ENCODE measurements at places on chromosomes 7 and 10.
A peak's percentile ranks its signal among the peaks of the same experiment; 100 is the strongest.

- no peak overlapping the region for H3K4me3 ChIP-seq
- DNase-seq = no peak
- H3K4me1 ChIP-seq = no peaks in the 10 kb centered on the region
- no peaks in the 10 kb centered on the region for H3K36me3 ChIP-seq
These were observed 188.4 kb downstream of the POLR1F start for GRCh38 chr7:19520392-19520791.

GRCh38 chr7:11203683-11204082 is 230.0 kb downstream of the PHF14 start:
- DNase-seq = no peak
- H3K27ac ChIP-seq = no peak overlapping the region
- no peaks in the 10 kb centered on the region for H3K36me3 ChIP-seq

DNA sequence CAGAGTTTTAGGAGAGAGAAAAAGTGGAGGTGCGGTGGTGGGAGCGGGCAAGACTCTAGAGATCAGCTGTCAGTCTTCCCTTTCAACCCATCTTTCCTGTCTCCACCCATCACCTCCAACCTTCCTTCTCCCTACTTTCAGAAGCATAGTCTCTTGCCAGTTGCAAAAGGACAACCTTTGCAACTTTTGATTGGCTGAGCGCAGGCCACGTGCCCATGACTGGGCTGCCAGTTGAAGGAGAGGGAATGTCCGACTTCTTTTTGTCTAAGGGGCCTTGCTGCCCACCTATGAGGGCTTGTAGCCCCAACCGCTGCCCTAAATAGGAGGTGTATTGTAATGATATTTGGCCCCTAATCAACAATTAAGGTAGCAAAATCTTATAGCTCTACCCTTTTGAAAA is 12.6 kb downstream of the CYP26A1 start:
- H3K36me3 ChIP-seq = peaks cover 2% of the 10 kb centered on the region
- no peak overlapping the region for H3K4me3 ChIP-seq
- DNase-seq = no peak
- peaks cover 31% of the 10 kb centered on the region for H3K4me1 ChIP-seq
- H3K27ac ChIP-seq = no peak overlapping the region

DNA sequence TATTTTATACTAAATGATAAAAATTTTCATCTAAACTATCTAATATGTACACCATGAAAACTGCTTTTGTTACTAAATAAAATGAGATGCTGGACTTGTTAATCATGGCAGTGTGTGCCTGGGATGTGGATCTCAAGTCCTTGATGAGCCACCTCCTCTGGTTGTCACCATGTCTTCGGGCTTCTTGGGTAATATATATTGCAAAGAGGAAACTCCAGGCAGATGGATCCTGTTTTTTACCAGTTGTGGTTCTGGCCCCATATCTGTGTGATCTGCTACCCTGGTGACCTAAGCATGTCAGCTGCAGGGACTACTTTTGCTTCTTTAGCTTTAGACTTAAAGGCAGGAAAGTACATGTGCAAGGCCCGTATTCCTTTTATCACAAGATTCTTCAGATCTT is 46.2 kb downstream of the TMEM60 start:
- no peak overlapping the region for H3K4me3 ChIP-seq
- peaks cover 11% of the 10 kb centered on the region for H3K36me3 ChIP-seq
- H3K27ac ChIP-seq = no peak overlapping the region
- DNase-seq = no peak
- no peaks in the 10 kb centered on the region for H3K27me3 ChIP-seq
- no peaks in the 10 kb centered on the region for H3K4me1 ChIP-seq

DNA sequence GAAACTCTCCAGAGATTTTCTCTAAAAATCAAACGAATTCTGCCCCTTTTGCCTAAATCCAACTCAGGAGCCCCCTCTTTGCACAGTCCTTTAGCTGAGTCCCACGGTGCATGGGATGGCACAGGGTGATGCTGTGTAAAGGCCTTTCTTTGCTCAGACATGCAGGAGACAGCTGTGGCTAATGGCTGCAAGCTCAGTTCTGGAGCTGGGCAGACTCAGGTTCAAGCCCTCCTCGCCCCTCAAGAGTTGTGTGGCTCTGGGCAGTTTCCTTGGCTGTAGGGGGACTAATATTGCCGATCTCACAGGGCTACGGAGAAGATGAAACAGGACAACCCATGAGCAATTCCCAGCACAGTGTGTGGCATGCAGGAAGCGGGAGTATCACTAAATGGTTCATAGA is 42.6 kb downstream of the CLEC2L start:
- H3K36me3 ChIP-seq = no peaks in the 10 kb centered on the region
- no peak overlapping the region for H3K4me3 ChIP-seq
- no peak for DNase-seq
- H3K27ac ChIP-seq = 0 out of 2 replicates have a peak overlapping the region, but pooled peaks have one; percentile 20
- H3K27me3 ChIP-seq = no peaks in the 10 kb centered on the region
- H3K4me1 ChIP-seq = peaks cover 39% of the 10 kb centered on the region

DNA sequence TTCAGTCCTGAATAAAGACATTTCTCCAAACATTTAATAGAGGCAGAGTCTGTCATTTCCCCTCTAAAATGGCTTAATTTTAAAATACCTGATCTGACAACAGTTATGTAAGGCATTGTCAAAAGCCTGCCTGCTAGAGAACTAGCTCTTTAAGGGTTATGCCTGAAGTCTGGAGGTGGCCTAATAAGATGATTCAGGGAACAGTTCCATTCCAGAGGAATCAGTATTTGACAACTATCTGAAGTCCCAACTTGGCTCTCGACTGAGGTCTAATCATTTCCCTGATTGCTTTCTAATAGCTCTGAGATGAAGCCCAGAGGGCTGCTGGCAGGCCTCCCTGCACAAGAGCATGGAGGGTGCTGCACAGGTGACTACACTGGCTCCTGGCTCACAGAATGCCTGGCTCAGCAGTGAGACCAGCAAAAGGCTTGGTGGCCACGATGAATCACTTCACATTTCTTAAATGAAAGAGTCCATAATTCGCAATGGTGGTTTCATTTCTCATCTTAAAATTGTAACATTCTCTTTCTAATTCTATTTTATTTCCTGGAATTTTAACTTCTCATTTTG is 509.6 kb upstream of the POM121L12 start:
- no peaks in the 10 kb centered on the region for H3K4me1 ChIP-seq
- no peak overlapping the region for H3K27ac ChIP-seq
- no peak for DNase-seq
- no peaks in the 10 kb centered on the region for H3K36me3 ChIP-seq
- no peaks in the 10 kb centered on the region for H3K27me3 ChIP-seq
- no peak overlapping the region for H3K4me3 ChIP-seq

DNA sequence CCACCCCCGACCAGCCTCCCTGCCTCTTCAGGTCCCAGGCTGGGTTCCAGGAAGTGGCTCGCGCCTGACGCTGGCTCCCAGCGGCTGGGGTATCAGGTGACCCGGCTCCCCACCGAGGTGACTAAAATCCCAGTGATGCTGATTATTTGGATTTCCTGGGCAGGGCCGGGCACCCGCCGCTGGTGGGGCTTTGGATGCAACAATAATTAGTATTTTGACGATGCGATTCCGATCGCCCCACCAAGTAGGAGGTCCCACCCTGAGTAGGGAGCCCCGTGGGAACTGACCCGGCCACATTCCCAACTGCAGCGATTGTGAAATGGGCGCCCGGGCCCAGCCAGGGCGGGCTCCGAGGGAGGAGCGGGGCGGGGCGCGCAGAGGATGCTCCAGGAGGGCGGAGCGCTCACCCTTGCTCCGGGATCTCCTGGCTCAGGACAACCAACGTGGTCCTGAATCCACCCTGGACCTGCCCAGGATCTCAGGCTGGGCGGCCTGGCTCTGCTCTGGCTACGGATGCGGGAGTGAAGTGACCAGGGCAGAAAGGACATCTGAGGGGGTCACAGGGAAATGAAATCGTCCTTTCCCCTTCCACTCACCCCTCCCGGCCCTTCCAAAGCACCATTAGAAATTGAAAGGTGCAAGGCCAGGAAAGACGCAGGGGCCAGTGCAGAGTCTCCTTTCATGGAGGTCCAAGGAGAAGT is 32.6 kb downstream of the DUSP5 start:
- peak overlapping the region; percentile 65 for H3K4me3 ChIP-seq
- no peaks in the 10 kb centered on the region for H3K27me3 ChIP-seq
- H3K4me1 ChIP-seq = peaks cover 51% of the 10 kb centered on the region
- H3K27ac ChIP-seq = peak overlapping the region; percentile 93

DNA sequence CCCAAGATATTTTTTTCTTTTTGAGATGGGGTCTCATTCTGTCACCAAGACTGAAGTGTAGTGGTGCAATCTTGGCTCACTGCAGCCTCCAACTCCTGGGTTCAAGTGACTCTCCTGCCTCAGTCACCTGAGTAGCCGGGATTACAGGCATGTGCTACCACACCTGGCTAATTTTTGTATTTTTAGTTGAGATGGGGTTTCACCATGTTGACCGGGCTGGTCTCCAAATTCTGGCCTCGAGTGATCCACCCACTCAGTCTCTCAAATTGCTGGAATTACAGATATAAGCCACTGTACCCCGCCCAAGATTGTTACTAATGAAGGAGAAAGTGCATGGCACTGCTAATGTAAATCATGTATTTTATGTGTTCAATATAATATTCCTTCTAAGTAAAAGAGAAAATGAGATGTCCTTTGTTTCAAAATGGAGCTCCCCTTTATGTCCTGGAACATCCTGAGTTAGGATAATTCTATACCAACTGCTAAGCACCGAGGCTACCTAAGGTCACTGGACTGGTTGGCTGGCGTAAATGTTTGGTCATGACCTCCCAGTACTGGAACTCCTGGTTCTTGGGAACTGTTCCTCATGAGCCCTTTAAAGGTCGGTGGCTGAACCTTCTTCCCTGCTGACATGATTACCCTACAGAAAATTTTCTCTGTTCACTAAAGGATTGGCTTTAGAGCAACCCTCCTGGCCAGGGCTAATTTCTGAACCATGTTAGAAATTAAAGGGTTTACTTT is 59.9 kb downstream of the SLC16A9 start:
- no peak overlapping the region for H3K27ac ChIP-seq
- no peak overlapping the region for H3K4me3 ChIP-seq
- H3K4me1 ChIP-seq = peaks cover 12% of the 10 kb centered on the region
- H3K36me3 ChIP-seq = peaks cover 8% of the 10 kb centered on the region
- no peaks in the 10 kb centered on the region for H3K27me3 ChIP-seq

DNA sequence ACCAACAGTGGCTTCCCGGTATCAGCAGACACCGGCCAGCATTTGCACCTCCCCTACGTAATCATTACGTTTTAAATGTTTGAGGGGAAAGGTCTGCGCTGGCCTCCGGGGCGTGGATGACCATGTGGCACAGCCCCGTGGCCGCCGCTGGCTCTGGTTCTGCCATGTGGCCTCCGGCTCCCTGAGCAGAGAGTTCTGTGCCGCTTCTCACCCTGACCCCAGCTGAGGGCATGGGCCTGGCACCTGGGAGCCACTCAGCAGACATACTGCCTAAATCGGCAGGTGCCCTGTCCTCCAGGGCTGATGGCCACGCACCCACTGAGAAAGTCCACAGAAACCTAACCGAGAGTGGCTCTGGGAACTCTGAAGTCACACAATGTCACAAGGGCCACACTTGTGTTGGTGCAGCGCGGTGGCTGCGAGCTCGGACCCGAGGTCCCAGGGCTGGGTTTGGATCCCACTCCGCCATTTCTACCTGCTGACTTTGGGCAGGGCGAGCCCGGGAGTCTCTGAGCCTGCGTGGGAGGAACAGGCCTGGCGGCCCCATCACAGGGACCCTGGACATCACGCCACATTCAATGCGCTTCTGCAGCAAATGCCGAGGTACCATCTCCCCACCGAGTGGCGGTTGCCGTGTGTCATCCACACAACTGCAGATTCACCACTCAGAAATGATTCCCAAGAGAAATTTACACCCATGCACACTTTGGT is 25.3 kb downstream of the CFAP46 start:
- no peaks in the 10 kb centered on the region for H3K4me1 ChIP-seq
- no peak overlapping the region for H3K27ac ChIP-seq
- H3K27me3 ChIP-seq = no peaks in the 10 kb centered on the region
- H3K4me3 ChIP-seq = no peak overlapping the region
- H3K36me3 ChIP-seq = no peaks in the 10 kb centered on the region

DNA sequence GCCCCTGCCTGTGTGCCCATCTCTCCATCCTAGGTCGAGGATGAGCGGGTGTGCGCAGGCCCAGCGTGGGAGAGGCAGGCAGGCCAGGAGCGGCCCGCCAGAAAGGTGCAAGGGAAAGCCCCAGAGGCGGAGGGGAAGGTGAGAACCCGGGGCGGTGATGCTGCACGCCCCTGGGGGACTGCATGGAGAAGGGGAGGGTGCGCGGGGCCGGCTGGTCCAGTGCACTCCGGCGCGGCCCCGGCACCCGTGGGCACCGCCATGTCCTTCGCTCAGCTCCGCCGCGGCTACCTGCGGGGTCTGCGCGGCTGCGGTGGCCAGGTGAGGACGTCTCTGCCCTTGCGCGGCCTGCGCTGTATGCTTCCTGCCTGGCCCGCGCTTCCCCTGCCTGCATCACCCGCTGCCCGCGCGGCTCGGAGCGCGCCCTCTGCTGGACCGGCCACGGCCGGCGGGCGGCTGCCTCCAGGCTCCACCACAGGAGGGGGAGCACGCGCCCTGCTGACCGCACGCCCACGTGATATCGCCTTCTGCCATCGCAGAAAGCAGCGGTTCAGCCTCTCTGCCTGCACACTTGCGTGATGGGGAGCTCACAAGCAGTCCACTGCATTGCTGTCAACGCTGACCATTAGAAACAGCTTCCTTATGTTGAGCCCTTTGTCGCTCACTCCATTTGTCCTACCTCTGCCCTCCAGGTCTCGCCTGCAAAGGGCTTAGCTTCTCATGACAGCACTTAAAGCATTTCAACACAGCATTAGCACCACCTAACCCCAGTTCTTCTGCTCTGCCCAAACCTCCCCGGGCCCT is 73.9 kb downstream of the CXCL12 start:
- H3K4me1 ChIP-seq = peaks cover 23% of the 10 kb centered on the region
- H3K27me3 ChIP-seq = peaks cover 32% of the 10 kb centered on the region
- H3K4me3 ChIP-seq = peak overlapping the region; percentile 50
- DNase-seq = peak; percentile 89
- H3K36me3 ChIP-seq = no peaks in the 10 kb centered on the region
- no peak overlapping the region for H3K27ac ChIP-seq

DNA sequence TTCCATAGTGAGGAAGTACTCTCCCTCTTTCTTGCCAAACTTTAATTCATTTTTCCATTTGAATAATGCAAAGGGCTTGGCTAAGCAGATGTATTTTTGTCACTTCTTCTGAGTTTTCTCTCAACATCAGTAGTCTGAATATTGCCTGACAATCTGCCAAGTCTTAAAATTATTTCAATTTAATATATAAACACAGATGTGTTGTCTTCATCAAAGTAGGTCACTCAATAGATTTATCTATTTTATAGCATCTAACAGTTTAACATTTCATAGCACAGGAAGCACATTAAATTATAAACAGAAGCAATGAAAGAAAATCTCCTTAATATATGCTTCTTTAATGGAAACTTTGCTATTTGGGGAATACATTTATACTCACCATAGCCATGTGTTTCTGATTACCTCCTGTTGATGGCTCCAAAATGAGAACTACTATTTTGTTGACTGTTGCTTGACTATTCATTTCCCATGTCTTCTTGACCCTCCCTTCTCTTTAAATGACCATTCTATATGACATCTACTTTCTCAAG is 4.5 kb downstream of the CPED1 start:
- no peaks in the 10 kb centered on the region for H3K36me3 ChIP-seq
- no peak overlapping the region for H3K27ac ChIP-seq
- H3K4me1 ChIP-seq = peaks cover 12% of the 10 kb centered on the region
- DNase-seq = no peak
- H3K4me3 ChIP-seq = no peak overlapping the region

GRCh38 chr10:29240986-29241660 is 47.7 kb upstream of the LYZL1 start:
- no peak for DNase-seq
- H3K27me3 ChIP-seq = no peaks in the 10 kb centered on the region
- peaks cover 2% of the 10 kb centered on the region for H3K4me1 ChIP-seq
- H3K27ac ChIP-seq = no peak overlapping the region
- no peaks in the 10 kb centered on the region for H3K36me3 ChIP-seq
- H3K4me3 ChIP-seq = no peak overlapping the region

- no peaks in the 10 kb centered on the region for H3K27me3 ChIP-seq
- peaks cover 8% of the 10 kb centered on the region for H3K36me3 ChIP-seq
- DNase-seq = no peak
- no peak overlapping the region for H3K4me3 ChIP-seq
- H3K4me1 ChIP-seq = peaks cover 4% of the 10 kb centered on the region
These were observed 55.8 kb downstream of the PRKG1 start for GRCh38 chr10:51129946-51130544.

Data from WTC11 (cell line).